NCI-H2227 treated with DMSO at 0.1 percent for 48 hours (cell line): ENCODE measurements at places on chromosomes 3 and 15.

GRCh38 chr3:12054245-12054644, 50.1 kb downstream of the SYN2 start:
- DNase-seq = no peak

- DNase-seq = no peak
These were observed 12.1 kb upstream of the APBA2 start for GRCh38 chr15:28873585-28874190.

GRCh38 chr15:71348597-71348996, 233.3 kb downstream of the THSD4 start:
- DNase-seq = no peak

- no peak for DNase-seq
These were observed 28.3 kb downstream of the SLC2A2 start for GRCh38 chr3:170997961-170998913.

GRCh38 chr15:89436560-89437311, 59.6 kb downstream of the RHCG start:
- no peak for DNase-seq

GRCh38 chr3:19365471-19365870, 217.2 kb downstream of the KCNH8 start:
- DNase-seq = no peak

- no peak for DNase-seq
These were observed 32.0 kb downstream of the MAP4 start for GRCh38 chr3:47984075-47984728.

GRCh38 chr3:5116538-5116937, 5.6 kb upstream of the ARL8B start:
- DNase-seq = no peak

- DNase-seq = no peak
These were observed 201.2 kb downstream of the GOLGA6L6 start for GRCh38 chr15:20340331-20340811.

GRCh38 chr3:4907643-4908432, 71.4 kb upstream of the BHLHE40 start:
- DNase-seq = no peak

- DNase-seq = no peak
These were observed 1.1 kb upstream of the MYH15 start for GRCh38 chr3:108511490-108511889.

DNA sequence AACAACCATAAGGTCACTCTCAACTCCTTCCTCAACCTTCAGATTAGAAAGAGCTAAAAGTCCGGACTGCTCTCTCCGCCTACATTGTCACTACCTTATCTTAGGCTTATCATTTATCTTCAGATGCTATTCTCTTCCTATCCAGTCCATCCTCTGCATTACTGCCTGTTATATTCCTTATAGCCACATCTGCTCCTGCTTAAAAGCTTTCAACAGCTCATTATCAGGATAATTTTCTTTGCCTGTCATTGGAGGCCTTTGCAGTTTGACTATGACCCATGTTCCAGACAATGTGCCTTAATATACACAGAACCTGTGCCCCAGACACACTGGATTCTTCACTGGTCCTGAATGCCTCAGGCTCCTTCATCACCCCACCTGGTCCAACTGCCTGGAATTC, 184.1 kb upstream of the SETMAR start:
- DNase-seq = no peak

- no peak for DNase-seq
These were observed 480.5 kb upstream of the PROK2 start for GRCh38 chr3:72265256-72266015.

- DNase-seq = no peak
These were observed 20.5 kb downstream of the PRR23E start for GRCh38 chr3:127213381-127213918.

GRCh38 chr3:46640927-46641326, 28.6 kb downstream of the FAM240A start:
- no peak for DNase-seq

- peak; percentile 62 for DNase-seq
These were observed 44.2 kb downstream of the SGO1 start for GRCh38 chr3:20141851-20142250.

- no peak for DNase-seq
These were observed 21.6 kb downstream of the SFMBT1 start for GRCh38 chr3:53024315-53024714.

- DNase-seq = no peak
These were observed 26.8 kb upstream of the LIMD1 start for GRCh38 chr3:45567730-45568172.

DNA sequence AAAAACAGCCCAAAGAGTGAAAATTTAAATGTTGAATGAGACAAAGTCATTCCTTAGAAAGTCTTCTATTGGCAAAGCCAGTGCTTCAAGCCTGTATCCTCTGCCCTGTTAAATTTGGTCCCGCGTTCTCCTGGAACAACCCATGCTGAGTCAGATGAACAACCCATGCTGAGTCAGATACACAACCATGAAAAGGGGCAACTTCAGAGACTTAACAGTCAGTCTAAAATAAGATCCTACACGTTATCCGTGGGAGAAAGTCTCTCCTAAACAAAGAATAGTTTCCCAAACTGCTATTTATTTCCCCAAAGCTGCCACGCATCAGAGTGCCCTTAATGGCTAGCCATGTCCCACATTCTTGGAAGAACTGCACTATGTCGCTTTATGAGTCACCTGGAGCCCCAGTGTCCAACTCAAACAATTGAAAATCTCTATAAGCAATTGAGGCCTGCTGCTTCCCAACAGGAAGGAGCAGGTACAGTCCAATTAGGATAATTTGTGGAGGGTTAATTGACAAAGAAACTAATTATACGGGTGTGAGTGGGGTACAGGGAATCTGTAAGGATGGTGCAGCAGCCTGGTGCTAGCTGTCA, 66.1 kb downstream of the WHAMM start:
- no peak for DNase-seq

GRCh38 chr3:24678021-24678420, 183.4 kb upstream of the THRB start:
- no peak for DNase-seq

DNA sequence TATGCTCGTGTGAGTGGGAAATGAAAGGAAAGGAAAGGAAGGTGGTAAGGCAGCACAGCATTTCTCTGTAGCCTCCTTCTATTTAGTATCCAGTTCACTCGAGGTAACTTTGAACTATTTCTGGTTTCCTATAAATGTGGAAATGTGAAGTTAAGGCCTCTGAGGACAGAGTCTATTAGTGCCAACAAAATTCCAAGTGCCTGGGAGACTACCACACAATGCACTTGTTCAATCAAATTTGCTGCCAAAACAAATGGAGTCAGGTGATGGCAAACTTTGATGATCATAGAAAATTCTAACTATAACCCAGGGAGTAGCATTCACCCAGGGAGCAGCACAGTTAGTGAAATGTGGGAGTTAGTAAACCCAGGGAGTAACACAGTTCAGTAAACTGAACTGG, 155.1 kb downstream of the ALCAM start:
- DNase-seq = no peak

- DNase-seq = no peak
These were observed 181.3 kb upstream of the WNT5A start for GRCh38 chr3:55668359-55668758.

DNA sequence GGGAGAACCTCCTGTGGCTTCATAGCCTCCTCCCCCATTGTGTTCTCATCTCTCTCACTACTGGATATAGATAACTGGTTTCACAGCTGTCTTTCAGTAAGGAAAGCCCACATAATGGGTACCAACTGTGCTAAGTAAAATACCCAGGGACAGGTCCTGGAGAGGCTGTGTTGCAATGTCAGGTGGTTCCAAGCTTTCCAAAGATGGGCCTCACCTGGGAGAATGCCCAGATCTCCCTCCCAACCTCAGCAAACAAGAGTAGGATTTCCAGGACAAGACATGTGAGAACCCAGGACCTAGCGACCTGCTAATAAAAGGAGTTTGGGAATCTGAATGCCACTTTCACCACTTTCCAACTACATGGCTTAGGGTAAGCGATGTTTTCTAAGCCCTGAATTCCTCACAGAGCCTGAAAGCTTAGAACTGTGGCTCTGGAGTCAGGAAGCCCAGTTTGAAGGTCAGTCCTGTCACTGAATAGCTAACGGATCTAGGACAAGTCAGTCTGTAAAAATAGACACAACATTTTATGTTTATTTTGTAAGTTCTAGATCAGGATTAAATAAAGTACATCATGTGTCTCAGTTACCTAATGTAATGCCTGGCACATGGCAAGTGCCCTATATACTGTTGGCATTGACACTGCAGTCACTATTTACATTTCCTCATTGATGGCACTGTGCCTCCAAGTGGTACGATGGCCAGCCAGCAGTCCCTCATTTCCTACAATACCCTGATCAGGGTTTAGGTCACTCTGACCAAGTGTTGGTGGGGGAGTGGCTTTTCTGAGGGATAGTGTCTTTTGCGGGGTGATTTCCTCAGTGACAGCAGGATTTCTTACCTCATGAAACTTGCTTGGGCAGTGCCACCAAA, 11.9 kb downstream of the CERS3 start:
- no peak for DNase-seq

DNA sequence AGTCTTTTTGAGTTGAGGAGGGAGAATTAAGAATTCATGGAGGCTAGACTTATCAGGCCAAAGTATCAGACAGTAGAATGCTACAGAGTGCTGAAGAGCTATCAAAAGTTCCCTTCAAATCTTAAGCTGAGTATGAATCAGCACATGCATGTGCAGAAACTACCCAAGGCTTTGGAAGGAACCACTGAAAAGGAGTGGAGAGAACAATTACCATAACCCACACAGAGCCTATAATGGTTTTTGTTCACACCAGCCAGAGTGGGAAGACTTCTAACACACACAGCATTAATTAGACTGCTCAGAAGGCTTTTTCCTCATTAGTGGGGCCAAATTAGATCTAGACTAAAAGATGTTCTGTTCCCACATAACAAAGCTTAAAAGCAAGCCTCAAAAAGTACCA, 83.7 kb upstream of the SLC6A11 start:
- DNase-seq = no peak

GRCh38 chr3:128735287-128735686, 9.3 kb downstream of the RAB7A start:
- DNase-seq = no peak

GRCh38 chr3:17078926-17079465, 194.2 kb downstream of the PLCL2 start:
- no peak for DNase-seq

- no peak for DNase-seq
These were observed 475.4 kb downstream of the AGBL1 start for GRCh38 chr15:86555098-86555497.

GRCh38 chr3:17023006-17023664, 138.4 kb downstream of the PLCL2 start:
- no peak for DNase-seq

DNA sequence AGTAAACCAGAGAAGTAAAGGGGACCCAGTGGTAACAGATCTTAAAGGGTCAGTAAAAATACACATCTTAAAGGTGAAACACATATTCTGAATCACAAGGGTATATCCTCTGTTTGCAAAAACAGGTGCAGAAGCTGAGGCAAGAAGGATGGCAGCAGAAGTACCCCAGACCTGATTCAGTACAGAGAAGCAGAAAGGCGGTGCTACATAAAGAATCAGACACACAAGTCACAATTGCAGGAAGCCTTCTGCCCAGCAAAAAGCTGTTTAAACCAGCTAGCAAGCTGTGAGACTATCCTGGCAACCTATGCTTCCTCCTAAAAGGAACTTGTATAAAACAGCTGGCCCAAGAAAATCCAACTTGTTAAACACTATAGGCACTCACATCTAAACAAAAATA, 49.4 kb downstream of the ZNF280D start:
- DNase-seq = no peak

GRCh38 chr3:16896820-16897219, 12.1 kb downstream of the PLCL2 start:
- DNase-seq = no peak

DNA sequence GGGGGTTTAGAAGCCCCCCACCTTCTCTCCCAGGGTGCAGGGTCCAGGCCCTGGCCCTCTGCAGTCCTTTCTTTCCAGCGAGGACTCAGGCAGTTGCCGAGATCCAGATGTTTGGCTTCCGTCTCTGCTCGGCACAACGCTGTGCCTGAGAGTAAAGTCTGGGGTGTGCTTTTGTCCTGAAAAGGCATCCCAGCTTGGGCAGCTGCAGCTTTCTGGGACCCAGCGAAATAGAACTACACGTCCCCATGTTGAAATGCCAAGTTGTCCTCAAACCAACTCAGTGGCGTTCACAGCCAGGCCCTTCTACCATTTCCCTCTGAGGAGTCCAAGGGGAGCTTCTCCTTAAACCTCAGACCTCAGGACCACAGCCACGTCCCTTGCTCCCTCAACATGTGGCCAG, 23.1 kb downstream of the FGD5 start:
- no peak for DNase-seq

GRCh38 chr15:77440378-77440999, 19.8 kb downstream of the HMG20A start:
- no peak for DNase-seq

DNA sequence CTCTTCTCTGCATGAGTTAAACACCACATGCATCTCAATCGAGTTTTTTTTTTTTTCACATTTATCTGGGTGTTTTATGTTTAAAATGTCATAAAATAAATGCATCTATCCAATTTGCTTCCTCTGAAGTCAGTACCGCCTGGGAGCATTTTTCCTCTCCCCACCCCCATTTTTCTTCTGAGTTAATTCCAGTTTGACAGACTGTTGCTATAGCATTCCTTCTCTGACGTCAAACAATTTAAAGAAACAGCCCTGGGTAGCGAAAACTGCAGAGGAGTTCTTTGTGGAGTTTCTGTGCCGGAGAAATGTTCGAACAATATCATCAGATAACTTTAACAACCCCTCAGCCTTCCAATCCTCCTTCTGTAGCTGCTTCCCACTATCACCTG, 900 bp upstream of the GNB4 start:
- DNase-seq = peak; percentile 71

- DNase-seq = no peak
These were observed 151.4 kb downstream of the POLR2M start for GRCh38 chr15:57857871-57858270.

GRCh38 chr3:58234516-58234931, 3.1 kb upstream of the ABHD6 start:
- DNase-seq = no peak
